Activated CD4-positive, alpha-beta T cell treated with anti-CD3 and anti-CD28 coated beads for 36 hours (primary cell): ENCODE measurements at places on chromosomes 11 and 22. TPM values are rescaled to one million over a fixed set of nuclear protein-coding genes. Genes with fewer than 3 reads are reported as not detected.

DNA sequence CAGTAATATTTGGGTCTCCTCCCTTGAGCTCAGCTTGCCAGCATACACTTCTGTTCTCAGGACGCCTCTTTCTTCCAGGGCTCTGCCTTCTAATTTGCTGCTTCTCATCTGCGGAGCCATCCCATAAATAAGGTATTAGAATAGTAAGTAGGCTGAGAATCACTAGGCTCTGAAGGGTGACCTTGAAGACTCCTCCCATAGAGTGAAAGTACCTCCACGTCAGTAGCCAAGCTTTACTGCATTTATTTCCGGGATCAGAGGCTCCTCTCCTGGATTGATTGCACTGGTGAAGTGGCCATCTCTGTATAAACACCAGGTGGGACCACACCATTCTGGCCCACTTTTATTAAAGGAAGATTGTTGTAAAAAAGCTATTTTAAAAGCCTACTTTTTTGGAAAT, 315.5 kb downstream of the FAT3 start:
- H3K4me1 ChIP-seq = no peaks in the 10 kb centered on the region
- H3K4me3 ChIP-seq = no peak overlapping the region
- no peaks in the 10 kb centered on the region for H3K36me3 ChIP-seq
- no peak overlapping the region for H3K27ac ChIP-seq
- no peaks in the 10 kb centered on the region for H3K27me3 ChIP-seq

DNA sequence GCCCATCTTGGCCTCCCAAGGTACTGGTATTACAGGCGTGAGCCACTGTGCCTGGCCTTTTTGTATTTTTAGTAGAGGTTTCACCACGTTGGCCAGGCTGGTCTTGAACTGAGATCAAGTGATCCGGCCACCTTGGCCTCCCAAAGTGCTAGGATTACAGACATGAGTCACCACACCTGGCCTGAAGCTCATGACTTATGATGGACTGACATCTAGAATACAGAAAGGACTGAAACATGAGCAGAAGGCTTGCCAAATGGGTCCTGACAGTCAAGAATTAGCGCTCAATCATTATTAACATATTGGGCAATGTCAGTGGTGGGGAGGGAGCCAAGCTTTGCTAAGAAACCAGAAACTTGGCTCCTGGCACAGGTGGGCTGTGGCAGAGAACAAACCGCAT, 5.0 kb downstream of the FADS1 start:
- no peak overlapping the region for H3K4me3 ChIP-seq
- DNase-seq = no peak
- peaks cover 14% of the 10 kb centered on the region for H3K27me3 ChIP-seq
- peaks cover 7% of the 10 kb centered on the region for H3K4me1 ChIP-seq
- no peak overlapping the region for H3K27ac ChIP-seq
- peaks cover 41% of the 10 kb centered on the region for H3K36me3 ChIP-seq

- H3K27me3 ChIP-seq = no peaks in the 10 kb centered on the region
- H3K4me1 ChIP-seq = peaks cover 6% of the 10 kb centered on the region
- H3K27ac ChIP-seq = no peak overlapping the region
These were observed 5.7 kb downstream of the ZFTA start for GRCh38 chr11:63762654-63763495.

DNA sequence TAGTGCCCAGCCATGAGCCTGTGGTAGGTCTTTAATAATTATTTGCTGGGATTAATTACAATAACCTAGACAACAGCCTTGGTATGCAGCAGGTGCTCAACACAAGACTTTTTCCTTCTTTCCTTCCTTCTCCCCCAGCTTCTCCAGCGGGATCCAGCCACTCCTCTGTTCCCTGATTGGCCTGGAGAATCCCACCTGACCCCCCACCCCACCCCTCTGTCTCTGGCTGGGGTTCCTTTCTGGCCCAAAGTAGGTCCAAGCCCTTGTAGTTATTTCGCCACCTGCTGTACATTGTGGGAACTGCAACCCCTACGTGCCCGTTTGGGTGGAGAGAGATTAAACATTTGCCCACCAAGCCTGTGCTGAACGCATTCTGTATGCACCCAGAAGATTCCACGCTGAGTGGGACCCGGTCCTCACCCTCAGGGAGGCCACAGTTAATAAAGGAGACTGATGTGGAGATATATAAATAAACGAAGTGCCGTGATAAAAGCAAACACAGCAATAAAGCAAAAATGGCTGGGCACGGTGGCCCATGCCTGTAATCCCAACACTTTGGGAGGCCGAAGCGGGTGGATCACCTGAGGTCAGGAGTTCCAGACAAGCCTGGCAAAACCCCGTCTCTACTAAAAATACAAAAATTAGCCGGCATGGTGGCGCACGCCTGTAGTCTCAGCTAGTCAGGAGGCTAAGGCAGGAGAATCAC, 32.1 kb upstream of the DGKZ start:
- H3K27ac ChIP-seq = no peak overlapping the region
- DNase-seq = peak; percentile 86
- H3K4me1 ChIP-seq = peaks cover 16% of the 10 kb centered on the region
- H3K36me3 ChIP-seq = no peaks in the 10 kb centered on the region
- no peaks in the 10 kb centered on the region for H3K27me3 ChIP-seq
- H3K4me3 ChIP-seq = no peak overlapping the region

The LMO1 gene
- total RNA-seq = not detected

The FBLN1 gene
- total RNA-seq = not detected

GRCh38 chr11:66861038-66861773, 4.3 kb downstream of the LRFN4 start:
- H3K4me3 ChIP-seq = no peak overlapping the region
- peaks cover 5% of the 10 kb centered on the region for H3K36me3 ChIP-seq
- no peaks in the 10 kb centered on the region for H3K27me3 ChIP-seq
- DNase-seq = no peak

The RIC3 gene
- total RNA-seq = 13.9 TPM

DNA sequence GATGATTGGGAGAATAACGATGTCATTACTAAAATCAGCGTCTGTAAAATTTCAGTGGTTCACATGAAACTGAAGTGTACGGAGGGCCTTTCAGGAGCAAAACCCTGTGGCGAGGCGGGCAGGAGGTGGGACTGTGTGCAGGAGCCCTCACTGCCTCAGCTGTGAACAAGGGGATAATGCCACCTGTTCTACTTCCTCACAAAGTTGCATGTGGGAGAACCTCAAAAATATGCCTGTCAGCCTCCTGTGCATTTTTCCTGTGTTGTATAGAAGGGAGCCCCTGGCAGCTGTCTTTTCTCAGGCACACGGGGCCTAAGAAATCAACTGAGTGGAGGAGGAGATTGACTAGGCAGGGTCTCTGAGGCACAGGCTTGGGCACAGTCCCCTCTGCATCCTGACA, 43.0 kb upstream of the MYO18B start:
- DNase-seq = no peak
- no peak overlapping the region for H3K4me3 ChIP-seq
- peaks cover 11% of the 10 kb centered on the region for H3K4me1 ChIP-seq
- H3K36me3 ChIP-seq = peaks cover 3% of the 10 kb centered on the region
- no peaks in the 10 kb centered on the region for H3K27me3 ChIP-seq

GRCh38 chr22:20446383-20446970, 8.9 kb upstream of the SCARF2 start:
- H3K4me1 ChIP-seq = peaks cover 4% of the 10 kb centered on the region
- H3K27ac ChIP-seq = no peak overlapping the region
- H3K4me3 ChIP-seq = no peak overlapping the region
- DNase-seq = no peak

GRCh38 chr11:99645934-99646333, 625.2 kb downstream of the CNTN5 start:
- H3K27me3 ChIP-seq = no peaks in the 10 kb centered on the region
- no peak overlapping the region for H3K4me3 ChIP-seq
- no peak overlapping the region for H3K27ac ChIP-seq
- no peaks in the 10 kb centered on the region for H3K36me3 ChIP-seq

GRCh38 chr11:129974237-129974636, 28.4 kb downstream of the PRDM10 start:
- H3K4me1 ChIP-seq = no peaks in the 10 kb centered on the region
- no peak overlapping the region for H3K27ac ChIP-seq
- H3K4me3 ChIP-seq = no peak overlapping the region
- no peaks in the 10 kb centered on the region for H3K27me3 ChIP-seq

GRCh38 chr11:93169950-93170561, 27.7 kb downstream of the SLC36A4 start:
- H3K27ac ChIP-seq = no peak overlapping the region
- peaks cover 2% of the 10 kb centered on the region for H3K36me3 ChIP-seq

The CHST1 gene
- total RNA-seq = 0.12 TPM

The MYBPC3 gene
- total RNA-seq = not detected

The OR5J2 gene
- total RNA-seq = not detected

DNA sequence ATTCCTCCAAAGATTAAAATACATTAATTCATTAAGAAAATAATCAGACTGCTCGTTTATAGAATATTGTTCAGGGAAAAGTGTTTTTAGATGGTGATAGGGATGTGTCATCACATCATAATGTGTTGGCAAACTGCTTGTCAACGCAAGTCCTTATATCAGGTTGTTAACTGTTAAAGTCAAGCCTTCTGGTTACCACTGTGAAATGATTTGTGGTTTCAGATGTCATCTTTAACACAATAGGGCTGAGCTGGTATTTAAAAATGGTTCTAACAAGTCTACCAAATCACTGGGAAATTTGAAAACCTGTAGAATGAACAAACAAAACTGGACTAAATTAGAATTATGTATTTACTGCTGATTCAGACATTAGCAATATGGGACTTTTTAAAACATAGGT, 2.4 kb upstream of the MMP13 start:
- H3K4me3 ChIP-seq = no peak overlapping the region
- no peak for DNase-seq
- no peak overlapping the region for H3K27ac ChIP-seq

The CCDC82 gene
- total RNA-seq = 38.3 TPM

DNA sequence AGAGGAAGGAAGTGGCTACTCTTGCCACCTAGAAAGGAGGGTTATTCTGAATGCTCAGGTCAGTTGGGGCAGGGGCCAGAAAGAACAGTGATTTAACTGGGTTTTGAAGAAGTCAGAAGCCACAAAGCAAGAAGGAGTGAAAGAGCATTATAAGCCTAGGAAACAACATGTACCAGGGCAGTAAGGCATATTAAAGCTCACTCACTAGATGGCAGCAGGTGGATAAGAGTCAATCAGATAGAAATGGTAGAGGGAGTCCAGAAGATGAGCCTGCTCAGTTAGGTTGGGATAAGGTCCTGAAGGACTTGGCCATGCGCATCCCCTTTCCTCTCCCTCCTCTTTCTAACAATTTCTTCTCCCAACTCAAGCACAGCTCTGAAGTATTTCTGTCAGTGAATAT, 22.0 kb upstream of the PATE1 start:
- peaks cover 19% of the 10 kb centered on the region for H3K27me3 ChIP-seq
- no peaks in the 10 kb centered on the region for H3K36me3 ChIP-seq
- H3K4me3 ChIP-seq = no peak overlapping the region
- no peaks in the 10 kb centered on the region for H3K4me1 ChIP-seq
- H3K27ac ChIP-seq = no peak overlapping the region

DNA sequence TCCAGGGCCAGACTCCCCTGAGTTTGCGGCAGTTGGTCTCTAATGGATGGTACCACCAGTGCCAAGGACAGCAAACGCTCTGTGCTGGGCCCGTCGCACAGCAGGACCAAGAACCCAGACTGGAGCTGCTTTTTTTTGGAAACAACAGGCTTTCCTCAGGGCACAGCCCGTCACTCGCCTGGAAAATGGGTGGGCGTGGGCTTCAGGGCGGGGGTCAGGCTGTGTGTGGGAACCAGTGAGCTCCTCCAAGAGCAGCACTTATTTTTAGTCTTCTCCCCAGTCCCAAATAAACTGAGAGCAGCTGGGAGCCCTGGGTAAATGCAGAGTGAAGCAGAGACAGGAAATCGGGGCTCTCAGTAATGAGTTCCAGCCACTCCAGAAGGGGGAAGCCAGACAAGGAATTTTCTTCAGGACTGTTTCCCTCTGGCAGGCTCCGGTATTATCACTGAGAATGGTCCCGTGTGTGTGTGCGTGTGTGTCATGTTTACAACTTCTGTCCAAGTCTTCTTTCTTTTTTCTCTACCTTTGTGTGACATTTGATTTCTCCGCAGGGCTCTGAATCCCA, 63.0 kb downstream of the PPFIBP2 start:
- H3K27me3 ChIP-seq = peaks cover 9% of the 10 kb centered on the region
- no peak overlapping the region for H3K4me3 ChIP-seq
- H3K36me3 ChIP-seq = no peaks in the 10 kb centered on the region
- H3K27ac ChIP-seq = no peak overlapping the region
- no peak for DNase-seq
- peaks cover 41% of the 10 kb centered on the region for H3K4me1 ChIP-seq

The ARSA gene
- total RNA-seq = 14.9 TPM

GRCh38 chr11:37026326-37026725, 428.3 kb upstream of the RAG2 start:
- no peak overlapping the region for H3K27ac ChIP-seq
- no peaks in the 10 kb centered on the region for H3K4me1 ChIP-seq
- no peak for DNase-seq
- no peaks in the 10 kb centered on the region for H3K36me3 ChIP-seq

- peaks cover 4% of the 10 kb centered on the region for H3K36me3 ChIP-seq
- H3K27ac ChIP-seq = peak overlapping the region; percentile 83
- peak overlapping the region; percentile 87 for H3K4me3 ChIP-seq
- no peak for DNase-seq
These were observed 355 bp upstream of the AP1B1 start for GRCh38 chr22:29388759-29389090.

The SYT9 gene
- total RNA-seq = not detected

The P4HA3 gene
- total RNA-seq = not detected

The C11orf86 gene
- total RNA-seq = not detected

DNA sequence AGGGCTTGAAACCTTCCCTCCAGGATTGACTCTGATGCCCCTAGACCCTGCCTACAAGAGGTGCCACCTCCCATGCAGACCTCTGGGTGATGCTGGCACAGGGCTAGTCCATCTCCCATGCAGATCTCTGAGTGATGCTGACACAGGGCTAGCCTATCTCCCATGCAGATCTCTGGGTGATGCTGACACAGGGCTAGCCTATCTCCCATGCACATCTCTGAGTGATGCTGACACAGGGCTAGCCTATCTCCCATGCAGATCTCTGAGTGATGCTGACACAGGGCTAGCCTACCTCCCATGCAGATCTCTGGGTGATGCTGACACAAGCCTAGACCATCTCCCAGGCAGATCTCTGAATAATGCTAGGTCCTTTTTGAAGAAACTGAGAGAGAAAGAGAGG, 321.7 kb downstream of the NTM start:
- H3K27me3 ChIP-seq = peaks cover 28% of the 10 kb centered on the region
- DNase-seq = no peak
- no peak overlapping the region for H3K4me3 ChIP-seq
- no peaks in the 10 kb centered on the region for H3K4me1 ChIP-seq
- H3K36me3 ChIP-seq = no peaks in the 10 kb centered on the region

The TREH gene
- not detected for total RNA-seq

The DDTL gene
- 2.3 TPM for total RNA-seq

- H3K4me3 ChIP-seq = no peak overlapping the region
- peaks cover 3% of the 10 kb centered on the region for H3K27me3 ChIP-seq
- no peaks in the 10 kb centered on the region for H3K36me3 ChIP-seq
- H3K27ac ChIP-seq = no peak overlapping the region
- no peak for DNase-seq
These were observed 131.9 kb upstream of the MTNR1B start for GRCh38 chr11:92837595-92837994.
